ENCODE measurements at places on chromosomes 13 and 19.

DNA sequence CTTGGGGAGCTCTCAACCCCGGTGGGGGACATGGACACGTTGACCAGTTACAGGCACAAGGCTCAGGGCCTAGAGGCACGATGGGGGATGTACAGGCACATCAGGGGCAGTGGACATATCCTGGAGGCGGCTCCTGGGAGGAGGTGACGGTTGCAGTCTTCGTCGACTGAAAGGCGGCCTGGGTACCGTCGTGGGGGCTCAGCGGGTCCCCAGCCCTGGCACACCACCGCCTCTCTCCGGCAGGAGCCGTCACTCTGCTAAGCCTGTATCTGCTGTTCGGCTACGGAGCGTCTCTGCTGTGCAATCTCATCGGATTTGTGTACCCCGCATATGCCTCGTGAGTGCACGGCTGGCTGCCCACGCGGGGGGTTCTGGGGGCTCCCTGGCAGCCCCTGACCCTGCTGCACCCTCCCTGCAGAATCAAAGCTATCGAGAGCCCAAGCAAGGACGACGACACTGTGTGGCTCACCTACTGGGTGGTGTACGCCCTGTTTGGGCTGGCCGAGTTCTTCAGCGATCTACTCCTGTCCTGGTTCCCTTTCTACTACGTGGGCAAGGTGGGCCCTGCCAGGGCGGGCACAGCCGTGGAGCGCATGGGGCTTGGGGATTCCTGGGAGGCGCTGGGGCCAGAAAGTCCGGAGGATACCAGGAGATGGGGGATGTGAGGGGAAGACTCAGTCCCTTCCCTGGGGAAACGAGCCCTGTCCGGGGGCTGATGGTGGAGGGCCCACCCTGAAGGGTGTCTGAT lies 4.2 kb downstream of the REEP6 start:
- no peak for DNase-seq

GRCh38 chr19:33063356-33063752 lies 1.3 kb downstream of the RHPN2 start:
- no peak for DNase-seq

DNA sequence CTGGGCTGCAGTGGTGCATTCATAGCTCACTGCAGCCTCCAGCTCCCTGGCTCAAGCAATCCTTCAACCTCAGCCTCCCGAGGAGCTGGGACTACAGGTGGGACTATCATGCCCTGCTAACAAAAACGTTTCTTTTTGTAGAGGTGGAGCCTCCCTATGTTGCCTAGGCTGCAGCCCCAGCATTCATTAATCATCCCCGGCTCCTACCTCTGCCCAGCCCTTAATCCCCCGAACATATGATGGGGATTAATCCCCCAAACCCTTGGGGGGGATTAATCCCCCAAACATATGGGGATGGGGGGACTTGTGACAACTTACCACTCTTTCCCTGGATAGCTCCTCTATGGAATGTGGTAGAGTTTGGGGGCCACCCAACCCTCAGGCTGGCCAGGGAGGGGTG lies 45.9 kb downstream of the SUGP2 start:
- DNase-seq: no peak

GRCh38 chr19:58355908-58356765 lies 2.8 kb upstream of the A1BG start:
- DNase-seq: no peak

DNA sequence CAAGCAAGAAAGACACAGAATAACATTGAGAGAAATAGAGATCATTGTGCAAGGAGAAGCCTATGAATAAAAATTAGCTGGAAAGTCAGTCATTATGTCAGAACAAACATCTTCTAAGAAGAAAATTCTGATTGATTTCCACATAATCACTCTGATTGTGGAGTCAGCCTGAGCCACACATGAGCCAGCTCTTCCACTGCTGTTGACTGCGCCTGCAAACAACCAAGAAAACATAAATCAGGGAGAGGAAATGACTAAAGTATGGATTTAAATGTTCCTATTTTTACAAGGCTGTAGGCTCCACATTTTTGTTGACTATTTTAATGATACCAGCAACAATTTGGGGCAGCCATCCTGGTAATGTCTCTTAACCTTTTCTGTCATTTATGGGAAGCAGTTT lies 962.3 kb downstream of the EFNB2 start:
- DNase-seq: no peak

DNA sequence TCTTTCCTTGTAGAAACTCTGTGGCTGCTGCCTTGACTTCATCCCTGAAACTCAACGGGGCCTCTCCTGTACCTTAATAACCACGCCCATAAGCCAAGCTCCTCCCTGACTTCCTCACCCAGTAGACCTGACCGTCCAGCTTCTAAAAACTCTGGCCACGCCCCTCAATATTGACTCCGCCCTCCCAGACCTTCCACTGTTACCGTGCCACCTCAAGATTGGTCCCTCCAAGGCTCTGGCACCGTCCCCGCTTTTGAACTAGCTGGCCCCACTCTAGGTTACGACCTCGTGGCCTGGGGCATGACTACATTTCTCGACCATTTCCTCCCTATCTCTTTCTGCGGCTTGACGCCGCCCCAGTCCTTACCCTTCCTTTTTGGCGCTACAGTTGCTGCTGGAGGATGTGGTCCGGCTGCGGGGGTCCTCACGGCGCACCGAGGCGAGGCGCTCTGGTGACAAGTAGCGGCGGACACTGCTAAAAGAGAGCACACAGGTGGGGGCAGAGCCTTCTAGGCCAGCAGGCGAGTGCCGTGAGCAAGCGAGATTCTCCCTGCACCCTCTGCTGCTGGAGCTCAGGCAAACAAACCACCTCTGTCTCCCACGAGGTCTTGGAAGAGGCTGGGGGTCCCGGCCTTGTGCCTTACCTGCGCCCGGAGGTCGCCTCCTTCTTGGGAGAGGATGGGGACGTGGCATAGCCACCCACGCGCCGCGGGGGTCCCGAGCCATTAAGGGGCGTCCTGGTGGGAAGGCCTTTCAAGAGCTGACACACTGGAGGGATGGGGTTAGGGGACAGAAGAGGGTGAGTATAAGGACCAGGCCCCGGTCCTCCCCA lies 2.3 kb upstream of the EML2 start:
- DNase-seq: peak; percentile 23

DNA sequence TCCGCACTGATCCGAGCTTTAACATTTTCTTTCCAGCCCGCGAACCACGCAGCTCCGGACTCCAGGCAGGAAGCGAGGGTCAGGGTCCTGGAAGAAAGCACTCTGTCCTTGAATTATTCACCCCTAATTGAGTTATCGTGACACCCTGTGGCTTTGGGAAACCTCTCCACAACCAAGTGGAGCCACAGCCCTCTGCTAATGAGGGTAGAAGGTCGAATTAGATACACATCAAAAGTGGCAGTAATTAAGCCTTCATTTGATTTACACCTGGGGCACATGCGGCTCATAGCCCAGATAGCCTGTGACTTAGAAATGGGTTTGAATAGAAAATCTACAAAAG lies 15.9 kb upstream of the RNF17 start:
- DNase-seq: no peak

DNA sequence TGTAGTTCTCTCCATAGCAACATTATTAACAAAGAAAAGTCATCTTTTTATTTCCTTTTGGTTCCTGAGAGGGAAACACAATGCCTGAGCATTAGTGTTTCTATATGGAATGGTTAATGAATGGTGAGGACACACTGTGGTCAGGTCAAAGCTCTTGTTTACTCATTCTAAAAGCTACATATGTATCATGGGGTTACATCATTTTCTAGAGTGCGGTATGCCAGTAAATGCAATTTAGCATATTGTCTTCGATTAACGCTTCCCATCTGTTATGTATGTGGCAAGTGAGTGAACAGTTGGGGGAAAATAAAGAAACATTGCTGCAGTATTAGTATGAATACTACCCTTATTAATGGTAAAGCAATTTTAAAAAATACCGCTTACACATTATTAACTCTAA lies 1152.2 kb upstream of the SPRY2 start:
- no peak for DNase-seq

DNA sequence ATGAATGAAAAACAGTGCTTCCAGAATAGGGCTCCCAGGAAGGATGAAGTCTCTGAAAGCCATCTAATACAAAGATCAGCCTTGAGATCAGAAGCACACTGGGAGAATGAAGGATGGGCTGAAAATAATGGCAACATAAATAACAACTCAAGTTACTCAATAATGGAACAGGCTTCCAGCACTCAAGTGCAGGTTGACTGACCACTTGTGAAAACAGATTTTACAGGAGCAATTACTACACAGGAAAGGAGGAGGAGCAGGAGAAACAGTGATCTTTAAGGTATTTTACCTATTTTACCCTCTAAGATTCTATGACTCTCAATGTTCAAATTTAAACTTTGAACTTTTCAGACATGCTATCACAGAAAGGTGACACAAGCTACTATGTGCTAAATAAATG lies 106.0 kb downstream of the USP12 start:
- DNase-seq: no peak

- DNase-seq: no peak
These were observed 2758.2 kb downstream of the PCDH9 start for GRCh38 chr13:64471916-64472315.

DNA sequence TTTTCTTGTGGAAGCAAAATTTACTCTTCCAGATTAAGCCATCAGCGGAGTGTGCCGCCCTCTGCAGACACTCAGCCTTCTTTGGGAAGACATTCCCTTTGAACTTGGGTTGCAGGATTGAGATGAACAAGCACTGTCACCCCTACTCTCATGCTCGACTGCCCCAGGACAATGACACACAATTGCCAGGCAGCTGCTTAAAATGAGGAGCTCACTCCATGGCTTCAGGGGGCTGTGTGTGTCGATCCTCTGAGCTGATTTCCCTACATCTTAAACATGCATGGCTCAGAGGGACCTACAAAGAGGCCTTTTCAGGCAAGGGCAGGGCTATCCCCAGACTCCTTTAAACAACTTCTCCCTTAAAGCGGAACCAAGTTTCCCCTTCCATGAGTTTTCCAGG lies 107.5 kb upstream of the MBNL2 start:
- no peak for DNase-seq

GRCh38 chr13:109036078-109036780 lies 406.8 kb downstream of the MYO16 start:
- DNase-seq: no peak

DNA sequence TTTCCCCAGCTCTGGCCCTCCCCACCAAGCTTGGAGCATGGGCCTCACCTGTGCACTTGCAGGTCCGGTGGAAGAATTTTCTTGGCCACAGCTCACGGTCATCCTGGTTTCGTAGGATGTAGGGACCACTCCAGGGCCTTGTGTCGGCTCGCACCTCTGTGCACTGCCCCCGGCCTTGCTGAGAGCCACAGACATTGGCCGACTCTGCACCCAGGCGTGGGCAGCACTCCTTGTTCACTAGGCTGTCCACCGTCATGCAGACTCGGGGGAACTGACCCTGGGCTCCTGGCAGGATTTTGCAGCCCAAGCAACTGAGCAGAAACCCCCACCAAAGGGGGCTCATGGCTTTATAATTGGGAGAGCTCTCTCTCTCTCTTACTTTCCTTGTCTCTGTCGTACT lies 569 bp downstream of the DCT start:
- DNase-seq: no peak

DNA sequence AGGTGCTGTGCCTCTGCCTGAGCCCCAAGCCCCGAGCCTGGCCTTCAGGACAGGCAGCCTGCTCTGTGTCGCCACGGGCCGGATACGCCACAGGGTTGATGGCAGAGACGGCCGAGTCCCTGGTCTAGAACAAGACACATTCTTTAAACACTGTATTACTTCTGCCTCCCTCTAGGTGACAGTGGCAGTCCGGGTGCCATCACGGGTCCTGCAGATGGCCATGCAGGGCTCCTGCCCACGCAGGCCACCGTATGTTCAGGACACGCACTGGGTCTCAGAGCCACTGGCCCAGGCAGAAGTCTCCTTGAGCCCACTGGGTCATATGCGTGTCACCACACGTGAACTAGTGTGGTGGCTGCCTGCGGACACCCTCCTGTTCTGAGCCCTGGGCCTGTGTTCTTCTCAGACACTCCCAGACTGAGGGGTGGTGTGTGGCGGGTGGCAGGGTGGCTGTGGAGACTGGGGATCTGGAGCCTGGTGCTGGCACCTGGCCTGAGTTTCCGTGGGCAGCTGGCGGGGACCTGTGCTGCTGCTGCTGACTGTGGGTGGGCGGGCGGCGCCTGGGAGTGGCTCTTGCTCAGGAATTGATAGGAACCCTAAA lies 4.4 kb downstream of the PLEKHJ1 start:
- DNase-seq: no peak

DNA sequence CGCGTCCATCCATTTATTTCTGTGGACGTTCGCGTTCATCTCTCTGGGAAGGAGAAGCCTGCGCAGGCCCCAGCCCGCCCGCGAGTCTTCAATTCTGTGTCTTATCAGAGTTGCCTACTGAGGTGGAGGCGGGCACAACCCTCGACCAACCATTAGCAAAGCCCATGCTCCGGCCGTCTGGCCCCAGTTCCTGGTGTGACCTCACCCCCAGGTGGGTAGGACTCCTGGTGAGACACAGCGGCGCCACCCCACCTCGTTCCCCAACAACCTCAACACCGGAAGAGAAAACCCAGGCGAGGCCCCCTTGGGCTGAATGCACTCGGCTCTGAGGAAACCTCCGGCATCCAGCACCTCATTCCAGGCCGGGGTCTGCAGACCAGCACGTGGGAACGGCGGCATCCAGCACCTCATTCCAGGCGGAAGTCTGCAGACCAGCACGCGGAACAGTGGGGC lies 14.7 kb downstream of the ZNF787 start:
- DNase-seq: no peak

DNA sequence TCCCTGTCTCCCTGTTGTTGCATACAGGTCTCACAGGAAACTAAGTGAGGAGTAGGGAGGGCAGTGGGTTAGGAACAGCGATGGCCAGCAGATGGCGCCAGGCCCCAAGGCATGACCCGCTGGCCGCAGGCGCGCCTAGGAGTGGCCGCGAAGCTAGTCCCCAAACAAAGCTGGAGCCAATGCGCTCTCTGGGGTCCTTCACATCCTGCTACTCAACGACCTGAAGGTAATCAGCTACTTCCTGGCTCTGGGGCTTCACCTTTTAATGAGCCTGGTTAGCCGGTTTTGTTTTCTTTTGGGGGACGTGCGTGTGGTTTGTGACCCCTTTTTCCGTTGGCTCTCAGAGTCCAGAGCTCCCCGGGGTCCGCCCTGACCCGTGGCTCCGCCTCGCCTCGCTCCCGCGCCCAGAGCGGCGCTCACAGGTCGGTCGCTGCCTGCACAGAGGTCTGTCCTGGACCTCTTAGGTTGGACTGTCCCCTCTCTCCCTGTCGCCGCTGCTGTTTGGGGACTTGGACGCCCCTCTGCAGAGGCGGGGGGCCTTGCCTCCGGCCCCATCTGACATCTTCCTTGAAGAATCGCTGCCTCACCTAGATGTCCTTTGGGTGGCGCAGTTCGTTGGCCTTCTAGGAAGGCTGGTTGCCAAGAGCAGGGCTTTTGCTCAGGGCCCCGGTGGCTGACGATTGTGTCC lies 62.2 kb upstream of the GTF3A start:
- peak; percentile 67 for DNase-seq

DNA sequence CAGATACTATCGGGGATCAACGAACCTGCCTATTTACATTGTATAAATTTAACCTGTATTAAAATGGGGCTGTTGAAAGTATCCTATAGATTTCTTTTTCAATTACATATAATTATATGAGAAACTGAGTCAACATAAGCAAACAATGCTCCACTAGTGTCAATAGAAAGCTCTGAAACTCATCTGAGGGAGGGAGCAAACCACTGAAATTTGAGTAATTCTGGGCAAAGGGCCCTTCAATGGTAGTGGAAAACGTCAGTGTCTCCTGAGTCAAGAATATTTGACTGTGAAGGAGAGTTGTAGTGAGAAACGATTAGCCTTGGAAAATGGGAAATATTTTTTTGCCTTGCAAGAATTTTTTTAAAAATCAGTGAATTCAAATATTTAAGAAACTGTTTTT lies 17.6 kb upstream of the VN1R4 start:
- DNase-seq: no peak

Data from effector CD4-positive, alpha-beta T cell (primary cell).